NCI-H1048 (cell line): ENCODE measurements at places on chromosomes 6 and 20.

GRCh38 chr20:15204234-15204633 lies 866.8 kb upstream of the FLRT3 start:
- DNase-seq = no peak

- no peak for DNase-seq
These were observed 35.2 kb downstream of the ALDH5A1 start for GRCh38 chr6:24529985-24530384.

DNA sequence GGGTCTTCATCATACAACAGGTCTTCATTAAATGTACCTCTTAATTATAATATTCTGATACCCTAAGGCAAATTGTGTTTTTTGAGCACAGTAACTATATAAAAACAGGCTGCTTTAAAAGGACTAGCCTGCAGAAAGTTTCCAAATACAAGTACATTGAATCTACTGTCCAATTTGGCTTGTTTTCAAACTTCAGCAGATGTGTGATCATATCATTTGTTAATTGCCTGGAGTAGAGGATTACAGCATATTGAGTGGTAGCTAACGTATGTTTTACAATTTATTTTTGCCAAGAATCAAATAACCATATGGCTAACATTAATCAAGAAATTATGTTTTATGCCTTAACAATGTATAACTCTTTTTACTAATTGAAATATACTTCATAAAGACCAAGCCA lies 12.6 kb downstream of the TINAG start:
- DNase-seq = no peak

- no peak for DNase-seq
These were observed 87.9 kb downstream of the CD40 start for GRCh38 chr20:46206025-46206424.

GRCh38 chr20:13703265-13703664 lies 64.5 kb upstream of the TASP1 start:
- no peak for DNase-seq

GRCh38 chr6:168698923-168699322 lies 257.9 kb downstream of the SMOC2 start:
- no peak for DNase-seq

DNA sequence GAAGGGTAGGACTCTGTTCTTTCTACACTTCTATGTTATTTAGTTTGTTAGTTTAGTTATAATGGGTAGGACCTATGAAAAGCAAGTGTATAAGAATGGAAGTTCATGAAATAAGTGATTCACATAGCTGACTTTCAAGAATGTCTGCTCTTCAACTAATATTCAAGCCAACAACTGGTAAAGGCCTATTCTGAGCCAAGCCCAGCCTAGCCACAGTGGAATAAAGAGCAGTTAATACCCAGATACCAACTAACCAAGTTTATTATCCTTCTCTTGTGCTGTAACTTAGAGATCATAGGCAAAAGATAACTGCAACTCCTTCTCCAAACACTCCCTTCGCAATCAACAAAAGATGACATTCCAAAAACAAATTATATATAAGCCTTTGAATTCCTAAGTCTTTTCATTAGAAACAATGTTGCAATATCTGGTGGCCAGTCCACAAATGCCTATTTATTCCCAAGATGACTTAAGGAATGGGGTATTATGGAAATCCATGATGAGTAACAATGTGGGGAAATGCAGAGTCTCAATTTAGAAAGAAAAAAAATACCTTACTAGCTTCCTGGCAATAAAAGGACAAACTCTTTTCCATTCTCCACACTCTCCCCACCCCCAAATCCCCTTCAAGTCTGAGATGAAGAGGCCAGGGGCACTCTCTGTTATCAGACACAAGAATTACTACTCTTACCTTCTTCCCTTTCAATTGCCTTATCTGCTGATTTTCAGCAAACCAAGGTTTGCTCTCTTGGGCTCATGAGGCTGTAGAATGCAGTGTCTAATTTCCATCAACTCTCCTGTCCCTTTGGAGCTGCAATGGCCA lies 27.4 kb downstream of the BTBD9 start:
- DNase-seq = no peak

DNA sequence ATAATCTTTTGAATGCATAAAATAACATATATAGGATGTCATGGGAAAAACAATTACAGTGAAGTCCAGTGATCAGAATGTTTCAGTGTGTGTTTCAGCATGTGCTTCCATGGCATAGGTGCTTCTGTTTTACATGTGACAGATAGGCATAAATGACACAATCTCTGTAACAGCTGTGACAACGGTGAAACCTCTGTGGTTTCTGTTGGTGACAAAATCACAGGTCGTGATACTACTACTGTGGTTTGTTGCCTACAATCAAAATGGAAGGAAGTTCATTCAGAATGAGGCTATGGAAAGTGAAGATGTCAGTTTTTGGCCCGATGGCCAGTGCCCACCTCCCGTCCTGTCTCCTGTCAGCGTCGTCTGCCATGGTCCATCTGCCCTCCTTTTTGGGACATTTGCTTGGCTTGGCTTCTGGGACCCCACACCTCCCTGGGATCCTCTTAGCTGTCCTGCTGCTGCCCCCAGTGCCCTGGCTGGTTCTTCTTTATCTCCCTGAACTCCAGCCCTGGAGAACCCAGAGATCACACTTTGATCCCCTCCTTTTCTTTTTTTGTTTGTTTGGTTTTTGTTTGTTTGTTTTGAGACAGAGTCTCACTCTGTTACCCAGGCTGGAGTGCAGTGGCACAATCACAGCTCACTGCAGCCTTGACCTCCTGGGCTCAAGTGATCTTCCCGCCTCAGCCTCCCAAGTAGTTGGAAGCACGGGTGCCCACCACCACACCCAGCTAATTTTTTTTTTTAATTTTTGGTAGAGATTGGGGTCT lies 79.3 kb upstream of the NAA20 start:
- DNase-seq = no peak

GRCh38 chr20:326645-327185 lies 1.4 kb downstream of the SOX12 start:
- DNase-seq = no peak

DNA sequence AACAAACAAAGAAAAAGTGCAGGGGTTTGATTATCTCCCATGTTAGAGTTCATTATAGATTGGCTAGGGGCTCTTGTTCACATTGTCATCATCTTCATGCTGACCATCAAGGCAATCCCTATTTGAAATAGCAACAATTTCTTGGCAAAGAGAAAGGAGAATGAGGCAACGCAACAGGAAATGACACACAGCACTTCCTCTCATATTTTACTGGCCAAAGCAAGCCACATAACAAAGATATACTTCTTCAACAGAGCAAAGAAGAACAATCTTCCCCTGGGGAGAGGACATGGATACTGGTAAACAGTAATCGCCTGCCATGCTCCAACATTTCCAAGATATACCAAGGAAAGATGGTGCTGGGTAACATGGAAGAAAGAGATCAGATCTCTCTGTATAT lies 29.8 kb downstream of the EPM2A start:
- no peak for DNase-seq
